ENCODE measurements at places on chromosomes 1 and 21.

- DNase-seq: no peak
Measured at GRCh38 chr1:107058245-107059032, 2.0 kb downstream of the PRMT6 start.

GRCh38 chr1:230058626-230059025 is 8.4 kb upstream of the GALNT2 start:
- DNase-seq: no peak

- no peak for DNase-seq
Measured at GRCh38 chr1:179923029-179923428, 31.6 kb upstream of the CEP350 start.

DNA sequence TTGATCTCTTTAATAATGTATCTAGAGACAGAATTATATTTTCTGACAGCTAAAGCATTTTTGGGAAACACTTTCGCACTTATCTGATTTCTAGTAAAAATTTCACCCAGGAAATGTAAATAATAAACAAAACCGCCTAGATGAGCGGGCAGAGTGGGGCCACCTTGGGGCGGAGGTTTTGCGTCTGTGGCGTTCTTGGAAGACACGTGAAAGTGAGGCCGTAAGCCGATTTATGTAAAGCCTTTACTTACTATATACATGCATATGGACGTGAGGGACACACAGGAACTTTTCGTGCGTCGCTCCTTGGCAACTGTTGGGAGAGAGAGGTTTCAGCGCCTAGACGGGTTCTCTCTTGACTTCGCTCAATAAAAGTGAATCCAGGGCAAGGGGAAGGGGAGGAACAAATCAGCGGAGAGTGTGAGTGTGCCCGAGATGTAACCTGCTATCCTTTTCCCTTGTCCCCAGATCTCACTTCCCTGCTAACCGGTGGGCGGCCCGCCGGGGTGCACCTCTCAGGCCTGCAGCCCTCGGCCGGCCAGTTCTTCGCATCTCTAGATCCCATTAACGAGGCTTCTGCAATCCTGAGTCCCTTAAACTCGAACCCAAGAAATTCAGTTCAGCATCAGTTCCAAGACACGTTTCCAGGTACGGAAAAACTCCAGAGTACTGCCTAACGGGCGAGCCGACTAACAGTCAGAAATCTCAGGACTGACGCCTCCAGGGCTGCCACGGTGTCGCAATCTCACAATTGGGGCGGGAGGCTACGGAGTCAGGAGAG is 1.7 kb downstream of the HLX start:
- peak; percentile 4 for DNase-seq

GRCh38 chr1:92544756-92545165 is 58.0 kb upstream of the GFI1 start:
- no peak for DNase-seq

- DNase-seq: no peak
Measured at GRCh38 chr1:4531842-4532241, 122.6 kb upstream of the AJAP1 start.

DNA sequence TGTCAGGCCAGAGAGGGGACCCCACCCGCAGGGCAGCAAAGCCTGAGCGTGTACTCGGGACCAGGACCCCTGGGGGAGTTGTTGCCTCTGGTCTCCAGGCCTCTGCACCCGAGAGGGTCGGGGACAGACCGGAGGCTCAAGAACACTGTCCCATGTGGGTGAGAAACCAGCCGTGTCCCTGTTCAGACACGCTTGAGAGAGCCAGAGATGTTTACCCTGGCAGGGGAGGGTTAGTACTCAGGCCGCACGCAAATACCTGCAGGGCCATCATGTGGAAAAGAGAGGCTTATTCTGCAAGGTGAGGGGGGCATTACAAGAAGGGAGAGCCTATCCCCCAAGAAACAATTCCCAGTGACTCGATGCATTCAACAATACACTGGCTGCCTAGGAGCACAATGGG is 74.0 kb upstream of the ARHGEF16 start:
- DNase-seq: no peak

GRCh38 chr1:89659322-89660081 is 26.6 kb downstream of the LRRC8C start:
- DNase-seq: no peak

GRCh38 chr1:58576727-58577653 is at the start of gene TACSTD2:
TACSTD2 (minus strand) TSS chr1:58577252; CDS start chr1:58577156, 96 bp downstream.
- DNase-seq: peak; percentile 39

- DNase-seq: peak; percentile 42
Measured at GRCh38 chr1:234743791-234744611, 134.0 kb upstream of the IRF2BP2 start.

- DNase-seq: no peak
Measured at GRCh38 chr1:231020139-231020601, 19.9 kb downstream of the FAM89A start.

DNA sequence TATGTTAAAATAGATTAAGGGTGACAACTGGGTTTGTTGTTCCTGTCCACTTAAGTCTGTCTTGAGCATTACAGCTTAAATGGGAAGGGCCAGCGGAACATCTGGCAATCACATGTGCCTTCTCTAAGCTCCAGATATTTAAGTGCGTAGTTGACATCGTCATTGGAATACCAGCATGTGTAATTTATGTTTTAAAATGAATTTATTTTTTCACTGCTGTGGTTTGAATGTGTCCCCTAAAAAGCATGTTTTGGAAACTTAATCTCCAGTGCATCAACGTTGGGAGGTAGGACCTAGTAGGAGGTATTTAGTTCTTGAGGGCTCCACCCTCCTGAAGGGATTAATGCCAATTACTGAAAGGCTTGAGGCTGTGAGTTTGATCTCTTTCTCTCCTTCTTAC is 13.4 kb downstream of the ZCCHC17 start:
- DNase-seq: peak; percentile 13

DNA sequence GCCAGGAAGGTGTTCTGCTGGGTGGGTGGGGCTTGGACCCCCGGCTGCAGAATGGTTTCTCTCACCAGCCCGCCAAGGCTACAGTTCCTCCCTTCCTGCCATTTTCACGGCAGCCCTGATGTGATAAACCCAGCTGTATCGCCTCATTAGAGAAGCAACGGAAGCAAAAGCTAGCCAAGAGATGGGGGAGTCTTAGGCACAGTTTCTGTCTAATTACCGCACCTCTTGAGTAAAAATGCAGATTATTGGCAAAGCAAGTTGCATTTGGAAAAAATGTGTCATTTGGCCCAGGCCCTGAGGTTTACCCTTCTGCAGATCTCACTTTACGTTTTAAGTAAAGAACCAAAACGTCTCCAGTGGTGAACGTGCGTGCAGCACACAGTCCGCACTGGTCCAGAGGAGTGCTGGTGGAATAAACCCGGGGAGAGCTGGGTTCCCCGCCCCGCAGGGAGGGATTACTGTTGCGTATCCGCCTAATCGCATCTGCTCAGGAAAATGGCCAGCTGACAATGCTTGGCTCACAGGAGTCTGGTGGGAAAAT is 109.9 kb downstream of the GALNT2 start:
- peak; percentile 69 for DNase-seq

- DNase-seq: no peak
Measured at GRCh38 chr1:43484367-43484766, 30.6 kb upstream of the HYI start.

- DNase-seq: no peak
Measured at GRCh38 chr1:9916452-9916851, 6.4 kb upstream of the CTNNBIP1 start.

DNA sequence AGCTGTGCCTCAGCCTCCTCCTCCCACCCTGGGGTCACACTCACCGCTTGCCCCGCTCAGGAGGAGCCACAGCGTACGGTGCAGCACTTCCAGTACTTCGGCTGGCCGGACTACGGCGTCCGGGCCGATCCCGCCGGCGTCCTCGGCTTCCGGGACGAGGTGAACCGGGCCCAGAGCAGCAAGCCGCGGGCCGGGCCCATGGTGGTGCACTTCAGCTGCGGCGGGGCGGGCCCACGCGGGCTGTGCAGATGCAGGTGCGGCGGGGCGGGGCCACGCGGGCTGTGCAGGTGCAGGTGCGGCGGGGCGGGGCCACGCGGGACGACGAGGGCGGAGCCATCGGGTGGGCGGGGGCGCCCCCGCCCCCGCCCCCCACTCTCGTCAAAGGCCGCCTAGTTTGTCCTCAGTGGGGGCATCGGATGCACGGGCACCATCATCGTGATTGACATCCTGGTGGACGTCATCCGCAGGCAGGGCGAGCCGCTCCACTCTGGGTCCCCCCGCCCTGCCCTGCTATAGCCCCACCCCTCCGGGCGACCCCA is 5.5 kb downstream of the RNF223 start:
- no peak for DNase-seq

DNA sequence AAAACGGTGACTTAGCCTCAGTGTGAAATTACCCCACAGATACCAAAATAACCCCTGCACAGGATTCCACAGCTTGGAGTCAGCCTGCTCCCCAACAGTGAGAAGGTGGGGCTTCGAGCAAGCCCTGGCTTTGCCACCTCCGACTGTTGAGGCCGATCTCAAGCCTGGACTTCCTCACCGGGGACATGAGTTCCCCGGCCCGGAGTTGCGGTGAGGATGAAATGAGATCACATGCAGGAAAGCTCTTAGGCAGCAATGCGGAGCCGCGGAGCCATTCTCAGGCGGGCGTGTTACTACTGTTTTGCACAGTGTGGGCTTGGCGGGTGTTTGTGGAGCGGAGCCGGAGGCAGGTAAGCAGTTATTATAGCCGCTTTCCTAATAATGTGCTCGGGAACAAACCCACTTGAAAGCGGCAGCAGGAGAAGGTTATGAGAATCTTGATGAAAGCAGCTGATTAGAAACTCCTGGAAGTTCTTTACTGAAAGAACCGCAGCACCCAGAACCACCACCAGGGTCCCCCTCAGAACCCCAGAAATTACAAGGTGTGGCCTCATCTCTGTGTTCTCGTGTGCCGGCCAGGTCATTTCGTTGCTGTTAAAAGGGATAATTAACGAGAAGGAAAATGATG is 3.9 kb upstream of the CLSTN1 start:
- no peak for DNase-seq

DNA sequence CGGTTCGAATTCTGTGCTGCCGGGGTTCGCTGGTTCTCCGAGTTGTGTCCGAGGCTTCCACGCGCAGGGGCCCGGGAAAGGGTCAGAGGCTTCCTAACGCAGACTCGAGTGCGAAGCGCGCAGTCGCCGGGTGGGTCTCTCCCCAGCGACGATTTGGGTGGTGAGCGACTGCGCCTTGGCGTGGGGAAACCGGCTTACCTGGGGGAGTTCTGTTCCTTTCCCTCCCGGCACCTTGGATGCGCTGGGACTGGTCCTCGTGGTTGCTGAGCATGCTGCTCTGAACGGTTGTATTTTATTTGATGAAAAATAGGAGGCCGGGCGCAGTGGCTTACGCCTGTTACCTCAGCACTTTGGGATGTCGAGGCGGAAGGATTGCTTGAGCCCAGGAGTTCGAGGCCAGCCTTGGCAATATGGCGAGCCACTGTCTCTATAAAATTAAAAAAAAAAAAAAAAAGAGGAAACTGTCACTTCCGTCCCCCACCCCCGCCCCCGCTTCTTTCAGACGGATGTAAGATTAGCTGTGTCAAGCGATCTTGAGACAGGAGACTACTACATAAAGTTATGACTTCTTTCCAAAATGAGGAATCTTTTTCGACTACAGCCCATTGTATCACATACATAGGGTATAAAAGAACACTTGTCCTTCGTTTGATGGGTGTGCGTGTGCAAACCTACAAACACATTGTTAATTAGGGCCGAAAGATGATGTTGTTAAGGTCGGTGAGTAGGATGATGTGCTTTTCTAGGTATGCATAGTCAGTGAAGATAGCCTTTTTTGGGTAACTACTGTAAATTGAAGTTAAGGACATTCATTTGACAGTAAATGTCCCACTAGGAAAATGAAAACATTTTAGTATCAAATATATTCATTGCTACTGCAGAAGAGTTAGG is at the start of gene CCDC18:
Gene CCDC18, plus strand, starts transcription at position 2 of the 891 bp plus-strand sequence. CDS start 2,638 bp downstream, outside the sequence.
- peak; percentile 30 for DNase-seq

DNA sequence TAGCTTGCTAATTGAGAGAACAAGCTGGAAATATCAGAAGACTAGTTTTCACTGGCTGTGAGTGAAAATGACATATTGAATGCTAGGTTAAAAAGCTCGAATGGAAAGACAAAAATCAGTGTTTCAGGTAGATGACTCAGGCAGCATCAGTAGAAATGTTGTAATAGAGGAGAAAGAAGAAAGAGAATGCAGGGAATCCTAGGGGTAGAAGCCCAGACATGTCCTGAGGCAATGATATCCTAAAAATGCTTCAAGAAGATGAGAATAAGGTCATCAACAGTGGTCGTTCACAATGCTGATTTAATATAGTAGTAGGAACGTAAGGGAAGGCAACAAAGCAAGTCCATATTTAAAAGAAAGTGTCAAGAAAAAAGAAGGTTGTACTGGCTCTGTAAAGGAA is 96.7 kb upstream of the HP1BP3 start:
- peak; percentile 8 for DNase-seq

DNA sequence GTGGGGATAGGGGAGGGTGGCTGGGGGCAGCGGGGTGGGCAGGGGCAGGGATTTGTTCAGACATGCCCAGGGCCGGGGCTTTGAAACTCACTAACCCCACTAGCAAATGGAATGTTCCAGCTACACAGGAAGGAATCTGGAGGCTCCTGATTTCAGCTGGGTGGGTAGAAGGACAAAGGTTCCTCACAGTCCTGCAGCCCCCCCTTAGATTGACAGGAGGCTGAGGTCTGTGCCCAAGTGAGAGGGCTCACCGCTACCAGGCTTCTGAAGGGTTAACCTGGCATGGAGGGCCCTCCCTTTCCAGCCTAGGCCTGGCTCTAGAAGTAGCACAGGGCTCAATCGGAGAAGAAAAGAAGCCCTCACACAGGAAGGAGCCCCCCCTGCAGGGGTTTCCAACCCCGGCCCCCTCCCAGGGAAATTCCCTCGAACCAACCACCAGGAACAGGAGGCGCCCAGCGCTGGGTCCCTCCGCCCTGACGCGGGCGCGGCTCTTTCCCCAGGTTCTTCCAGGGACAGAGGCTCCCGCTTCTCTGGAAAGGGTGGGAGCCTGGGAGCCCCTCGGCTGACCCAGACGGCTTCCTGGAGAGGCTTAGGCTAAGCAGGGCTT is 3.3 kb downstream of the EPHA2 start:
- peak; percentile 52 for DNase-seq

- DNase-seq: no peak
Measured at GRCh38 chr1:32786856-32787255, 30.3 kb downstream of the YARS1 start.

DNA sequence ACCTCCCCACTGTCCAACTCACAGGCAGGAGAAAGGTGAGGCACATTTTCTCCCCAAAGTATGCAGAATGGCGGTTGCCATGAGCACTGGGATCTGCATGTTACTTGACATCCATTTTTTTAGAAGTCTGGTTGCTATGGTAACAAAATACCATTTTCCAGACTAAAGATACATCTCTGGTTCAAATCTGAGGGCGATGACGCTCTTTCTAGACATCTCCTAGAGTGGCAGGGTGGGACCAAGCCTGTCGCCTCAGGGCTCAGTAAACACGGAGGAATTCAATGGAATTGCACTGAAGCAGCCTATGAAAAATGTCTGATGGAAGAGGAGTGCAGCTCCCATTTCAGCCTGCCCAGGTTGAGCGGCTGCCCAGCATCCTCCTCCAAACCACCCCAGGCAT is 21.5 kb upstream of the FAM43B start:
- DNase-seq: no peak

- no peak for DNase-seq
Measured at GRCh38 chr21:28066076-28066475, 926.6 kb downstream of the LTN1 start.

- no peak for DNase-seq
Measured at GRCh38 chr1:54342288-54342687, 63.9 kb downstream of the SSBP3 start.
